ENCODE measurements at places on chromosomes 6 and 20. TPM values are rescaled to one million over a fixed set of nuclear protein-coding genes. Genes with fewer than 3 reads are reported as not detected.

GRCh38 chr6:140744659-140745320, 1370.3 kb upstream of the CITED2 start:
- peak; percentile 48 for ATAC-seq

DDO gene
- total RNA-seq = 3.6 TPM

DNA sequence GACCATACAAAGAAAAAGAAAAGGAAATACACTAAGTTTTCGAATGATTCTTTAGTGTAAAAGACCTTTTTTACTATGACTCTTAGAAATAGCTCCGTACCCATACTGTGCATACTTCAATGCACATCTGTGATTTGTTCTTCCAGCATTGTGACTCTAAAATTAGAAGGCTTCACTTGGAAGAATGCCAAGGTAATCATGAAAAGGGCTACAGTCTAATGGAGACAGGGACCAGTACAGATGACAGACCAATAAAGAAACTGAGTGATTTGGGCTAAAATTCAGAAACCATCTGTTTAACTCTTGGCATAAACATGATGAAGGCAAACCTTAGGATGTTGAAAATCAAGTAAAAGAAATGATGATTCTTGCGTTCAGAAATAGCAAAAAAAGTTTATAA, 46.3 kb downstream of the CYP39A1 start:
- no peak for ATAC-seq

CFAP61 gene
- 0.54 TPM for total RNA-seq

DNA sequence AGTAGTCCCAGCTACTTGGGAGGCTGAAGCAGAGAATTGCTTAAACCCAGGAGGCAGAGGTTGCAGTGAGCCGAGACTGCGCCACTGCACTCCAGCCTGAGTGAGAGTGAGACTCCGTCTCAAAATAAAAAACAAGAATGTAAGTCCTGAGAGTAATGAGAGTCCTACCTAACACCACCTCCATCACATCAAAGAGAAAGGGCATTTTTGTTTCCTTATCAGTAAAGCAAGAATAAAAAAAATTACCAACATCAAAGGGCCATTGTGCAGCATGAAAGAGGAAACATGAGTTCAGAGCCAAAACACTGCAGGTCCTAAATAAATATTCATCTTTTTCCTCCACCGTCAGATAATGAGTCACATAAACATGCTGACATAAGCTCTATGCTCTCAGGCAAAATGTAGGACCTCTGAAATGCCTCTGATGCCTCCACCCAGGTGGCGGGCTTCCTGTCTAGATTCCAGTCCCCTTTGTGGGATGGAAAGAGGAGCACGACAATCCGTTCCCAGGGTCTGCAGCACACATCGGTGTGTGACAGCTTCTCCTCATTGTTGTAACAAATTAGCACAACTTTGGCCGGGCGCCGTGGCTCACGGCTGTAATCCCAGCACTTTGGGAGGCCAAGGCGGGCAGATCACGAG, 7.2 kb downstream of the ATP9A start:
- ATAC-seq = peak; percentile 46

GRCh38 chr6:34515473-34516387, 40.4 kb downstream of the SPDEF start:
- ATAC-seq = no peak

DNA sequence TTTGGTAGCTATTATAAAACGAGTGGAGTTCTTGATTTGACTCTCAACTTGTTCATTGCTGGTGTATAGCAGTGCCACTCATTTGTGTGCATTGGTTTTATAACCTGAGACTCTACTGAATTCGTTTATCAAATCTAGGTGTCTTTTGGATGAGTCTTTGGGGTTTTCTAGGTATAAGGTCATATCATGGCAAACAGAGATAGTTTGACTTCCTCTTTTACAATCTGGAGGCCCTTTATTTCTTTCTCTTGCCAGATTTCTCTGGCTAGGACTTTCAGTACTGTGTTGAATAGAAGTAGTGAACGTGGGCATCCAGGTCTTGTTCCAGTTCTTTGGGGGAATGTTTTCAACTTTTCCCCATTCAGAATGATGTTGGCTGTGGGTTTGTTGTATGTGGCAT, 38.8 kb downstream of the SUMO4 start:
- ATAC-seq = no peak

DNA sequence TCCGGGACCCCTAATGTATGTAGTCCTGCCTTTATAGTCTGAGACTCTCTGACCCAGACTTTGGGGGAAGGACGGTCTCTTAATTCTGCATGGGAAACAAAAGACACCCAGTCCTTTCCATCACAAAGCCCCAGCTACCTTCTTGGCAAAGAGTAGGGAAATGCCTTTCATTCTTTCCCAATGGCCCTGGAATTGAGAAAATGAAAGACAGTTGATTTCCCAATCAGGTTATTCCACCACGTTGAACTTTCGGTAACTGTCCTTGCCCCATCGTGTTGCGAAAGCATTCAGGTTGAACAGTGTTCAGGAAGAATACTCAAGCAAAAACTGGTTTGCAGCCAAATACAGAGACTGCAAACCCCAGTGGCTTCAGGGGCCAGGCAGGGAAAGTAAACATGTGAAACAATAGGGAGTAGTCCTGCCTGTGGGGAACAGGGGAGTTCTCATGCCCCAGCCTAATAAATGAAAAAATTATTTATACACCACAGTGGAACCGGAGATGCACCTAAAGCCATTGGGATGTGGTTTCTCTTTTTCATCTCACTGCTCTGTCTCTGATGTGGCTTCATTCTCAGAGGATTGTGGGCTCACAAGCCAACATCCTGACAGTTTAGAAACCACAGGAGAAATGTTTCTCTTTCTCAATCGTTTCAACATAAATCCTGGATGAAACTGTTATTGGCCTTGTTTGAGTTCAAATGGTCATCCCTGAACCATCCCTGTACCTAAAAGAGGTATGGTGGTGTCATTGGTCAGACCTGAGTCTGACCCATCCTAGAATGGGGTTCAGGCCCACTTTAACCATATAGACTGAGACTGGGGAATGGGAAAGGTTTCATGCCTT, 44.2 kb upstream of the SLC9A8 start:
- peak; percentile 82 for ATAC-seq

ERGIC3 gene
- 200 TPM for total RNA-seq

GRCh38 chr20:19478320-19478895, 266.0 kb downstream of the SLC24A3 start:
- ATAC-seq = no peak

DNA sequence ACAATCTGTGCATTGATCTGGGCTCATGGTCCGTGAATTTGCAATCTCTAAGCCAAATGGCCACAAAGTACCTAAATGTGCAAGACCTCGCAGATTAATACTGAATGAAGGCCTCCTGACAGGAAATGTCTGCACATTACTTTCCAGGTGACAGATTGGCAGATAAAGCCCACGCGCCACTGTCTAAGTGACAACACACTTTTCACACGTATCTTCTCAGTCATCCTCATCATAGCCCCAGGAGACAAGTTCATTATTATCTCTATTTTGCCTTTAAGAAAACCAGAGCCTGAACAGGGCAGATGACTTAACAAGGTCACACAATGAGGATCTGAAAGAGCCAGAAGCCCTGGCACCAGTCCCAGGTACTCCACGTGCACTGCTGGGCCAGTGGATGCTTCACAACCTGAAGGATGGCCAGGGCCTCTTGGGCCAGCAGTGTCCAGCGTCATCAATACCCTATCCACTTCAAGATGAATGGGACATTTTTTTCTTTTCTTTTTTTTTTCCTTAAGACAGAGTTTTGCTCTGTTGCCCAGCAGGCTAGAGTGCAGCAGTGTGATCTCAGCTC, 266.3 kb downstream of the PTPRT start:
- ATAC-seq = no peak

TRIM40 gene
- total RNA-seq = not detected

DNA sequence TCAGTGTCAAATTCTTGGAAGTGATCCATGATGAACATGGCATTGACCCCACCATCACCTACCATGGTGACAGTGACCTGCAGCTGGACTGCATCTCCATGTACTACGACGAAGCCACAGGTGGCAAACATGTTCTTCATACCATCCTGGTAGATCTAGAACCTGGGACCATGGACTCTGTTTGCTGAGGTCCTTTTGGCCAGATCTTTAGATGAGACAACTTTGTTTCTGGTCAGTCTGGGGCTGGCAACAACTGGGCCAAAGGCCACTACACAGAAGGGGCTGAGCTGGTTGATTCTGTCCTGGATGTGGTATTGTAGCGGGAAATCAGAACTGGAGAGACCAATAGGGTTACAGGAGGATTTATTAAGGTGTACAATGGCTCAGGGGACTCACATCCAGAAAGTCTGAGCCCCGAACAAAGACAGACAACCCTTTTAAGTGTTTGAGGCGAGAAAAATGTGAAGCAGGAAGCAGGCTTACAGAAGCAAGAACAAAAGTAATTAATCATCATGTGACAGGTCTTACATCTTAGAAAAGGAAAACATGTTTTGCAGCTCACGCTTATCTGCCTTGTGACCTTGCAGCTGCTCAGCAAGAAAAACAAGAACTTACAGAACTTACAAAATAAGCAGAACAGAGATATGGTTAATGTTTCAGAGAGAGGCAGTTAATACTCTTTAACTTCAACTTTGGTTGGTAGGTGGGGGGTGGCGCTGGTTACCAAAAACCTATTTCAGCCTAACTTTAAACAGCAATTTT, 58.8 kb upstream of the MOCS1 start:
- no peak for ATAC-seq

EEF1A1 gene
- 9,918 TPM for total RNA-seq

GRCh38 chr20:37801921-37802320, 101.0 kb upstream of the VSTM2L start:
- no peak for ATAC-seq

RNF144B gene
- 18.4 TPM for total RNA-seq

DNA sequence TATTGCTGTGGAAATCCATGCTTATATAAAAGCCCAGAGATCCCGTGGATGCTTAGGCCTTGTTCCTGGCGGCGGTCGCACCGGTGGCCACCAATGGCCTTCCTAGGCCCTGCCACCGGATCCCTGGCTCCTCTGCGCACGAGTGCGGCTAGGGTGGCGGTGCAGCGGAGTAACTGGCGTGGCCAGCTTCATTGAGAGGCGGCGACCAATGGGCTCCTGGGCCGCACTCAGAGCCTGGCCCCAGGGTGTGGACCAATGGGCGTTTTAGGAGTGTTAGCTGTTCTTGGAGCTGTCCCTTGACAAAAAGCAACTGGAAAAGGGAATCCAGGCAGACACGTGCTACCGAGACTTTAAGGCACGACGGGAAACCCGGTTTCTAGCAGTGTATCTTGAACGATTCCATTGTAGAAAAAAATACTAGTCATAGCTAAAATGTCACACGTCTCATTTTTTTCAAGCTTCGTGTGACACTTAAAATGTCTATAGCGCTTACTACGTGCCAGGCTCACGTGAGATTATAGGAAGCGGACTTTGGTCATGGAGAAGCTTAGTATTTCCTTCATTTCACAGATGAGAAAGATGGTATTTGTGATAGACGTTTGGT, 1.7 kb downstream of the AMD1 start:
- ATAC-seq = peak; percentile 85

GRCh38 chr20:17872959-17873358, 95.6 kb downstream of the SNX5 start:
- no peak for ATAC-seq

GRCh38 chr20:50518270-50518721, 8.1 kb downstream of the PTPN1 start:
- no peak for ATAC-seq

DNA sequence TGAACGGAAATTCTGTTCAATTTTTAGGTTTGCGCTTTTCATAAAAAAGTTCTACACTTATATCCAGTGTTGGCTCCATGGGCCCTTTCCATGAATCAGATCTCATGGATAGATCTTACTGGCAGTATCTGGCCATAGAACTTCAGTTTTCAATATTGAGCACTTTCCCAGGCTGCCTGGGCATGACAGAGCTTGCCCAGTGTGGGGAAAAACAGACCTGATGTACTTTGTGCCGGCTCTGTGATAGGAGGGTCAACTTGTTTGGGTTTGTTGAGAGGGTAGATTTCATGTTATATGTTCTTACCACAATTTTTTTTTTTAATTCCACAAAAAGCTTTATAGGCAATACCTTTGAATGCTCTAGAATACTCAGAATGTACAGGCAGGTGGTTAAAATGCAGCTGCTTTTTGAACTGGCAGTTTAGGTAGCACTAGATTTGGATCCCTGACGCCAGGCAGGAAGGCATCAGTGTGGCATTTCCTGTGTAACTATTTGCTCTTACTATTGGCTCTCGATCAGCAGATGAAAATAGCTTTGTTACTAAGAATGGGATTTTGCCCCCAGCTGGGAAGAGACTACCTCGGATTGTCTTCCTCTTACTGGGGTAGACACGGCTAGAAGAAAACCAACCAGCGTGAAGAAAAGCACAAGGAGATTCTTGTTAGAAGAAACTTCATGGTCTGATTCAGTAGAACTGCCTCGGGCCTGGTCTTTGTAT, 404.9 kb upstream of the SOX4 start:
- ATAC-seq = no peak

DNA sequence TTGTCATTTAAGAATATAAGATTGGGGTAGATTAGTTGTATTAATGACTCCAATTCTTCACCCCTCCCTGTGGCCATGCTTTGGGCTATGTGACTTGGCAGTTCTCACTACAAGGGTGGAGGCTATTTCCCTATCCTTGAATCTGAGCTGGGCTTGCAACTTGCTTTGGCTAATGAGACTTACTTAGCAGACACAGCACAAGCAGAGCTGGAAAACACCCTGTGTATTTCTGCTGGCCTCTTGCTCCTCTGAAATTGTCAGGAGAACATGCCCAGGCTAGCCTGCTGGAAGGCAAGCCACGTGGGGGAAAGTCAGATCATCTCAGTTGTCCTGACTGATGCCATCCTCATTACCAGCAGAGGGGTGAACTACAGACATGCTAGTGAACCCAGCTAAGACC, 126.5 kb upstream of the HDGFL1 start:
- ATAC-seq = peak; percentile 25

GSTA3 gene
- not detected for total RNA-seq

- no peak for ATAC-seq
Measured at GRCh38 chr20:4491643-4492042, 230.1 kb upstream of the PRND start.

DNA sequence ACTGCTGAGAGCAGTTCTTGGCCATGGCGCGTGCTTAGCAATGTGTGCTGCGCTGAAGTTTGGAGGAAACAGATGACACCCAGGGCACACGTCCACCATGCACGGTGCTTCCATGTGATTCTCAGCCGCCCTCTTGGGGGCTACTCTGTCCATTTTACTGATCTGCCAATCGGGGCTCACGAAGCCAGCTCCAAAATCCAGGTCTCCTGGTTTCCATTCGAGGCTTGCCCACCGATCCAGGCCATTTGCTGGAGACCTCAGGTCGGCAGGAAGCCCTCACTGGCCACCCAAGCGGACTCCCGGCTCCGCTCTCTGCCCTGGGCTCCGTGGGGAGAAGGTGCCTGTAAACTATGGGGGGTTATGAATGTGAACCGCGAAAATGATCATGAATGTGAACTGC, 11.7 kb upstream of the FRMD1 start:
- no peak for ATAC-seq

Measured in gastroesophageal sphincter (tissue), 4 donors.